ENCODE measurements at places on chromosomes 2 and 18.

- DNase-seq, result no peak
Observed at GRCh38 chr18:77052983-77053309, 79.6 kb downstream of the MBP start.

DNA sequence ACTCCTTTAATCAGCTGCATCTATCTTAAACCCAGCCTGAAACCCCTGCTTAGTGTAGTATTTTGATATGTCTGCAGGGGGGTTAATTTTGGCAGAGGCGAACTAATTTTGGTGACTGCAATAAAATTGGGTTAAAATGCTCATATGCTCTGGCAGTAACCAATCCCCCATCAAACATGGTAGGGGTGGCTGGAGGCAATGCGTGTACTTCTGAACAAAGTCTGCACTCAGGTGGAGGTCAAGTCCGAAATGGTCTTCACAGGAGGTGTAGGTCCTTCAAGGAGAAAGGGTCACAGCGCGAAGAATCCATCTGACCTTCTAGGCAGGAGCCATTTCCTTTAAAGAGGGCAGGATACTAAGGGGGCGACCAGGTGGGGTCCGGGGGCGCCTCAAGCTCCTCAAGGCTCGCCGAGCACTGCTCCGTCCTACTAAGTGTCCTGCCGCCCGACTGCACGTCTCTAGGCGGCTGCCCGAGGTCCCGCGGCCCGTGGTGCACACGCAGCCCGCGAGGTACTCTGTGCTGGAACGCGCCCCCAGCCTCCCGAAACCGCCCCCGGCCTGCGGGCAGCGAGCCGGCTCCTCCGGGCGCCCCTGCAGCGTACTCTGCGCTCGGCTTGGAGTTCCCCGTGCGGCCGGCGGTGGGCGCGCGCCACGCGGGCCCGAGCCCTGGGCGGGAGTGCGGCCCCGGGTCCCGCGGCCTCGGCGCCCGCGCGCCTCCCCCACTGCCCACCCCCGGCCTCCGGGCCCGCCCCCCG lies 1.7 kb upstream of the LDLRAD4 start:
- peak; percentile 68 for DNase-seq

DNA sequence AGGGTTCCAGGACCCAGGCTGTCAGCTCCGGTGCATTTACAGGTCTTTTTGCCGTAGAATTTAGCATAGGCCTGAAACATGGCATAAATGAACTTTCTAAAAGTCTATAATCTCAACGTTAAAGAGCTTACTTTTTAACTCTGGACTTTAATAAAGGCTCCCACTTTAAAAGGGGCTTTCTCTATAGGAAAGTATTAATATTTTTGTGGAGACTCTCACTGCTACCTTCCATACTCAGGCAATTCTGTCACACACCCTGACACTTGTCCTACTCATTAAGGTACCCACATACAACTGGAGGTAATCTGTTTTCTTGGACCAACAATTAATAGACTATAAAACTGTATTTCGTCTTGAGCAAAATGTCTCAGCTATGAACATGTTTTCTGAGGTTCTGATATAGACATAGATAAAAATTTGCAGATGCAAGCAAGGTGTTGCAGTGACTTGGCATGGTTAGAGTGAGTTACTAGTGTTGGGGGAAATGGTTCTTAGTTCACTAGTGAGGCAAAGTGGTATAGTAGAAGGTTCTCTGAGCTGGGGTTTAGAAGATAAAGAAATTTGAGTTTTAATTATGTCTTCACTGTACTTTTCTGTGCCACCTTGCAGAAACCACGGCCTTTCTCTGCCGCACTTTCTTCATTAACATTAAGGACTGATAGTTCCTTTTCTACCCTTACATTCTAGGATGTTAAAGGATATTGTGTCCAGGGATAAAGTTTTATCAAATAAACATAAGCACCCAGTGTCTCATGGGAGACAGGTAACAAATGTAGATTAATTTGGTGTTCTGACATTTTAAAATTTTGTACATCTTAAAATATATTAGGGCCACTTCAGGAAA lies 10.8 kb upstream of the NR4A2 start:
- DNase-seq, result no peak

GRCh38 chr2:217307023-217307422 lies 447.2 kb upstream of the TNP1 start:
- DNase-seq, result no peak

- DNase-seq, result no peak
Observed at GRCh38 chr2:183341057-183341456, 216.8 kb downstream of the NUP35 start.

- DNase-seq, result no peak
Observed at GRCh38 chr2:189249171-189249570, 69.6 kb upstream of the COL5A2 start.

Data from globus pallidus (tissue), 1 donor.